GM13977 (cell line): ENCODE measurements at places on chromosomes 13 and 19.

GRCh38 chr13:42396901-42397655 lies 125.1 kb downstream of the AKAP11 start:
- no peak for DNase-seq

GRCh38 chr19:31516756-31517155 lies 167.5 kb upstream of the TSHZ3 start:
- DNase-seq, result no peak

DNA sequence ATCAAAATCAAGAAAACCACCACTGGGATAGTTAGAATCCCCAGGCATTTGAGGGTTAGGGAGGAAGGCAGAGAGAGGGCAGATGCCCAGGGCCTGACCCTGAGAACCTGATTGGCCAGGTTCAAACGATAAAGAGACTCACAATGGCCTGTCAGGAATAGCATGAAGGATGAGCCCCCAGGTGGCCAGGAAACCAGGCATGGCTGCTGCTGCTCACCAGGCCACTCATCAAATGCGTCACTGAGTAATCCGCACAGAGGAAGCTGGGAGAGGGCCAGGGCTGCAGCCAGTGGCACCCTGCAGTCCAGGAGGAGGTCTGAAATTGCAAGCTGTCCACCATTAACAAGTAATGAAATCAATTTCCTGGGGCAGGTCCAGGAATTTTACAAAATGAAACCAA lies 111.3 kb downstream of the KATNAL1 start:
- no peak for DNase-seq

GRCh38 chr13:102710261-102710679 lies 15.4 kb upstream of the METTL21C start:
- DNase-seq, result no peak

GRCh38 chr19:5873617-5874199 lies 3.4 kb upstream of the FUT5 start:
- DNase-seq, result no peak

DNA sequence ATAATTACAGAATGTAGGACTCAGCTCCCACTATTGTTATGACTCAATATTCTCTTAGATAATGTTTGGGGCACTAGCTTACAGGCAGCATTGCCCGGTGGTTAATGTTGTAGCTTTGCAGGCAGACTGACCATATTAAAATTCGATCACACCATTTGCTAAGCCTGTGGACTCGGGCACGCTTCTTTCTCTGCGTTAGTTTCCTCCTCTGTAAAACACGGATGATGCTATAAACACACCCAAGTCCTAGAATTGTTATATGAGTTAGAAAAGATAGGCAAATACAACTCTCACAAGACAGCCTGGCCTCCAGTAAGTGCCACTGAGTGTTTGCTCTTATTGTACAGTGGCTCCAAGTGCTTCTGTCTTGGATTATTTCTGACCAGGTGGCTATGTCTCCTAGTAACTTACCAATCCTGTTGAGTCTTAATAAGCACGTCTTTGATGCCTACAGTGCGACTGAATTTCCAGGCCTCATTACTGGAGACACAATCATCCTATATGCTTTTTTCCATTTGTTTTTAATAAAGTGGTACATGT lies 50.0 kb upstream of the ALOX5AP start:
- no peak for DNase-seq

DNA sequence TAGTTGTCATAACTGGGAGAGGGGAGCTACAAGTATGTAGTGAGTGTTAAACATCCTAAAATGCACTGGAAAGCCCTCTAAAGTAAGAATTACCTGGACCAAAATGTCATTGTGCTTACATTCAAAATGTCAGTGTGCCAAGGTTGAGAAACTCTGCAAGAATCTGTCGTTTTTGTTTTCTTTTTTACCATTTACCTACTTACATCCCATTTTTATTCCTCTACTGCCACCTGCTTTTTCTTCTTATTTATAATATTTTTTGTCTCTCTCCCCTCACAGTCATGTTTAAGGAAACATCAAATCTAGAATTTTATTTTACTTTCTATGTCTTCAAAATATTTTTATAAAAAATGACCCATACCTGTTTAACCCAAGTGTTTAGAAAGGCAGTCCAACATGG lies 226.4 kb downstream of the PCDH17 start:
- DNase-seq, result no peak
